ENCODE measurements at places on chromosomes 11 and 22. TPM values are rescaled to one million over a fixed set of nuclear protein-coding genes. Genes with fewer than 3 reads are reported as not detected.

The NCR3LG1 gene
- total RNA-seq: 4.2 TPM

The FOLR3 gene
- total RNA-seq: not detected

The MCAT gene
- 9.5 TPM for total RNA-seq

The CRYBB3 gene
- 1.8 TPM for total RNA-seq

The GLYATL1 gene
- not detected for total RNA-seq

The FJX1 gene
- 19.2 TPM for total RNA-seq

The HPX gene
- total RNA-seq: 0.54 TPM

The NAALADL1 gene
- total RNA-seq: 25.8 TPM

The TSKU gene
- 42.2 TPM for total RNA-seq

The ARHGAP8 gene
- total RNA-seq: 1.2 TPM

The ACR gene
- not detected for total RNA-seq

- H3K27me3 ChIP-seq: no peaks in the 10 kb centered on the region
- H3K4me3 ChIP-seq: no peak overlapping the region
- no peaks in the 10 kb centered on the region for H3K36me3 ChIP-seq
- H3K27ac ChIP-seq: no peak overlapping the region
- peaks cover 6% of the 10 kb centered on the region for H3K4me1 ChIP-seq
- DNase-seq: no peak
Observed at GRCh38 chr11:78156127-78156844, 16.9 kb upstream of the ALG8 start.

GRCh38 chr11:2685566-2686359 lies 14.0 kb downstream of the KCNQ1OT1 start:
- H3K27me3 ChIP-seq: no peaks in the 10 kb centered on the region
- H3K4me3 ChIP-seq: no peak overlapping the region
- DNase-seq: no peak
- H3K4me1 ChIP-seq: no peaks in the 10 kb centered on the region

DNA sequence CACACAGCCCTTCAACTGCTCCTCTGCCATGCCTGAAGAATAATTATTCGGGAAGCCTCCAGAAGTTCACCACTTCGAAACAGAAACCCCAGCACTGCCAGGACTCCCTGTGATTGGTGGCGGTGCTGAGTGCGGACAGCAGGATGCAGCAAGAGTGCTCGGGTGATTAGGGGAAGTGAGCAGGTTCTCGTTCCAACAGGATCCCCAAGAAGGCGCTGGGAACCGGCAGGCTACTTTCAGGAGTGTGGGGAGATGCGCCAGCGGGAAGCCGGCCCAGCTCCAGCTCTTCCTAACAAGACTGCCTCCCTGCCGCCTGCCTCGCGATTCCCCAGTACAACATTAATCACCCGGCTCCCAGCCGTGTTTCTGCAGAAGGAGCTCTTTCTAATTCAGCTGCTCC lies 630.2 kb downstream of the BRD1 start:
- H3K4me3 ChIP-seq: no peak overlapping the region
- DNase-seq: no peak
- H3K36me3 ChIP-seq: no peaks in the 10 kb centered on the region

DNA sequence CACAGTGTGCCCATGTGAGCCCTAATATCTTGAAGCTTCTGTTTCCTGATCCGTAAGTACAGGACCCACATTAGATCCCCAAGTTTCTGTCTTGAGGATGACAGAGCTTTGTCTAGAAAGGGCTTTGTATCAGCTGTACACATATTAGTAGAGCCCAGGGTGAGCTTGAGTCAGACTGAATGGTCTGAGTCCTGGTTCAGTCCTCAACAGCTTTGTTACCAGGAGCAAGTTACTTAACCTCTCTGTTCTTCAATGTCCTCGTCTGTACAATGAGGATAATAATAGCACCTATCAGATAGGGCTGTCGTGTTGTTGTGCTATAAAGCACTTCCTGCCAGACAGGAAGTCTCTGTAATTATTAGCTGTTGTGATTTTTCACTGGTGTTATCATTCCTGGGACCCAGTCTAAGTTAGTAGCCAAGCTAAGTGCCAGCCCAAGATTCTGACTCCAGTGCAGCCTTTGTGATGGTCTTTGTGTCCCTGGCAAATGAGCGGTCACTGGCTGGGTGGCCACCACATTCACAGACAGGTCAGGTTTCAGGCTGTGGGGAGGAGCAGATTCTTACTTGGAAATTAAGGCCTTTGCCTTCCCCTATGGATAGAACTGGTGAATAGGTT lies 6.8 kb downstream of the TOM1 start:
- H3K4me1 ChIP-seq: peaks cover 13% of the 10 kb centered on the region
- no peak overlapping the region for H3K27ac ChIP-seq
- no peak overlapping the region for H3K4me3 ChIP-seq
- H3K27me3 ChIP-seq: no peaks in the 10 kb centered on the region

GRCh38 chr11:78419327-78419726 lies 1.7 kb upstream of the GAB2 start:
- DNase-seq: no peak
- H3K4me3 ChIP-seq: peak overlapping the region; percentile 92
- no peaks in the 10 kb centered on the region for H3K27me3 ChIP-seq
- H3K36me3 ChIP-seq: no peaks in the 10 kb centered on the region

DNA sequence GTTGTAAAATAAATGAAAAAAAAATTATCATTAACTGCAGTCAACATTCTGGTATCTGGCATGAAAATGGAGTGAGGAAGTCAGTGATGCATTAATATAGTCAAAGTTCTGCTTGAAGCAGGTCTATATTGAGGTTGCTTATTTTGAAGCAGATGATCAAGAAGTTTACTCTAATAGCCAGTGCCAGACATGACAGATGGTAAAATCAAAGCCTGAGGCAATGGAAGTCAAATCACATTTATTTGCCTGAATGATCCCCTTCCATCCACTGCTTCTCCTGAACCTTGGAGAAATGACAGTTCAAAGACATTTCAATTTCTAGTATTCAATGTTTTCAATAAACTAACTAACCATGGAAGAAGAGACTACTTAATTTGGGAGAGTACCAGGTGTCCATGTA lies 430.0 kb downstream of the FAM181B start:
- H3K36me3 ChIP-seq: no peaks in the 10 kb centered on the region
- no peaks in the 10 kb centered on the region for H3K4me1 ChIP-seq
- no peaks in the 10 kb centered on the region for H3K27me3 ChIP-seq
- no peak overlapping the region for H3K27ac ChIP-seq
- no peak overlapping the region for H3K4me3 ChIP-seq

GRCh38 chr11:57116654-57117053 lies 65.1 kb upstream of the LRRC55 start:
- H3K36me3 ChIP-seq: no peaks in the 10 kb centered on the region
- H3K4me3 ChIP-seq: no peak overlapping the region
- H3K27me3 ChIP-seq: no peaks in the 10 kb centered on the region
- no peak for DNase-seq
- no peak overlapping the region for H3K27ac ChIP-seq

GRCh38 chr11:18321578-18321968 lies 367 bp downstream of the HPS5 start:
- DNase-seq: no peak
- H3K4me1 ChIP-seq: peaks cover 31% of the 10 kb centered on the region
- no peaks in the 10 kb centered on the region for H3K36me3 ChIP-seq

DNA sequence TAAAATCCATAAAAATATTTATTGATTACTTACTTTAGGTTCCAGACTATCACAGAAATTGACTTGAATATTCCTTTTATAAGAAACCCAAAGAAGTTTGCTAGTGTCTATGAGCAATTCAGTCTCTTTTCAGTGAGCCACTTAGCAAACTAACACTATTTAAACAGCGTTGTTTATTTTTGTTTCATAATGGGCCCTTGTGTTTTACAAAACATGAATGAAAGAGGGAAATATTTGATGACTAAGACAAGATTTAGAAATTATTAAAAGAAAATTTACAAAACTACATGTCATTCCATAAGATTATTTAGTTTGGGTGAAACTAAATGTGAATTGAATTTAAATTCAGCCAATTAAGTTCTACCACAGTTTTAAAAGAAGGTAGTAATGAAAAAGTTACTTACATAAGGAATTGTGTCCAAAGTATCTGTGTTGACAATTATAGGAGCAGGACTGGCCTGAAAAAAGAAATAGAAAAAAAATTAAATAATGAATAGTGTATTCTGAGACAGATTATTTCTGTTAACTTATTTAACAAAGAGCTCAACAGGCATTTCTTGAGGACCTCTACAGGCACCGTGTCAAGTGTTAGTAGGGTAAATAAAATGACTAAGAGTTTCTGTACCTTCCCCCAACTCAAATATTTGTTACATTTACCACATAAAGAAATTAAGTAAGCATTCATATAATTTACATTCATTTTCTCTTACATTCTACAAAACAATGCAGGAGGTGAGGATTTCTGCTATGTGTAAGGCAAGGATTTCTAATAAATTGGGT lies 964.9 kb upstream of the CCDC90B start:
- H3K27ac ChIP-seq: peak overlapping the region; percentile 42
- no peak for DNase-seq
- H3K27me3 ChIP-seq: no peaks in the 10 kb centered on the region
- no peak overlapping the region for H3K4me3 ChIP-seq

- no peaks in the 10 kb centered on the region for H3K36me3 ChIP-seq
- no peaks in the 10 kb centered on the region for H3K27me3 ChIP-seq
- DNase-seq: no peak
- H3K27ac ChIP-seq: no peak overlapping the region
Observed at GRCh38 chr11:66119348-66120133, 49.5 kb downstream of the PACS1 start.

DNA sequence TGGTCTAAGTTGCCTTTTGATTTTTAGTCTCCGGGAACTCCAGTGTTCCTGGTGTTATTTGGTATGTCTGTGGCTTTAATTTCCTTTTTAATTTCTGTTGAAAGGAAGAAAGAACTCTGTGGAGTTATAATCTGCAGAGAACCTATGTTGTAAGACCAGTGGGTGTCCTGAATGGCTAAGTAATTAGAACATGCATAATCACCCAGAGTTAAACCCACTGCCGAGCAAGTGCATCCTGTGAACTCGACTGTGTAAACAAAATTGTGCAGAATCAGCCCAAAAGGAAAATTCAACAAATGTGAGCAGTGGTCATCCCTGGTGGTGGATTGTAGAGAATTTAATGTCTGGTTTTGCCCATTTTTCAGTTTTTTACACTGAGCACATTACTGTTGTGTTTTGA lies 162.5 kb downstream of the COMMD9 start:
- no peaks in the 10 kb centered on the region for H3K27me3 ChIP-seq
- H3K27ac ChIP-seq: no peak overlapping the region
- no peak overlapping the region for H3K4me3 ChIP-seq
- H3K4me1 ChIP-seq: peaks cover 7% of the 10 kb centered on the region
- H3K36me3 ChIP-seq: no peaks in the 10 kb centered on the region
- no peak for DNase-seq

DNA sequence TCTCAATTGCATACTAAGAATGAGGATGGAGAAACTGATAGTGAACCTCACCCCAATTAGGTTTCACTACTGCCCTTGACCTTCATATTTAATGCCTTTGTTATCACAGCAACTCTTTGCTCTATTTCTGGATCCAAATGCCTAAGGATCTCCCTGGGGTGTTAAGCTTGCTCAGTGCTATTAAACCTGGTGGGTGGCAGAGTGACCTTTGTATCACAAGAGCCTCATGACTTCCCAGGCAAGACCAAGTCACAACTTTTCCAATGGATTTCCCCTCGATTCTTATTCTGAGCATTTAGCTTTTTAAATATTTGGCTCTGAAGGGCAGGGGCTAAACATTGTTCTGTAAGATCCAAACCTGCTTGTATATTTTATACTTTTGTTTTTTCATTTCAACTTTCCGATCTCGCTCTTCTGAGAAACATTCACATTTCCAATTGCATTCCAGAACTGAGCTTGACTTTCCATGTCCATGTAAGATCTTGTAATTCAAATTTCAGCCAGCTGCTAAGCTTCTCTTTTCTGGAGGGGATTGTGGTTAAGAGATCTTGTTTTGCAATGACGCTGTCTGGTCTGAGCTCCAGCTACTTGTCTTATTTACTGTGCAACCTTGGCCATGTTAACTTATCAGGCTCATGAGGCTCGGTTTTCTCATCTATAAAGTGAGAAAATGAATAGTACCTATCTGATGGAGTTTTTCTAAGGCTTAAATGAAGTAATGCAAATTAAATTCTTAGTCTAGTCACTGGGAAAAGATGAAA lies 6.4 kb upstream of the EHF start:
- no peaks in the 10 kb centered on the region for H3K27me3 ChIP-seq
- H3K4me3 ChIP-seq: no peak overlapping the region
- no peak overlapping the region for H3K27ac ChIP-seq
- no peak for DNase-seq
- H3K36me3 ChIP-seq: no peaks in the 10 kb centered on the region

DNA sequence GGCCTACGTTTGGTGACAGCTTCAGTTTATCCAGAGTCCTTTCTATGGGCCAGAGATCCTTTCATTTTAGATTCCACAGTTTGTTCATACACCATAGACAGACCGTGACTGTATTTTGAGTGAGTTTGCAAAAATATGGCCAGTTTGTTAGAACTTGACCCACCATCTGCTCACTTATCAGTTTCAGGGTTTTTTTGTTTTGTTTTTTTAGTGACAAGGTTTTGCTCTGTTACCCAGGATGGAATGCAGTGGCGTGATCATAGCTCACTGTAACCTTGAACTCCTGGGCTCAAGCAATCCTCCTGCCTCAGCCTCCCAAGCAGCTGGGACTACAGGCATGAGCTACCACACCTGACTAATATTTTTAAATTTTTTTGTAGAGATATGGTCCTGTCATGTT lies 9.1 kb upstream of the CKAP5 start:
- DNase-seq: no peak
- H3K4me3 ChIP-seq: no peak overlapping the region

DNA sequence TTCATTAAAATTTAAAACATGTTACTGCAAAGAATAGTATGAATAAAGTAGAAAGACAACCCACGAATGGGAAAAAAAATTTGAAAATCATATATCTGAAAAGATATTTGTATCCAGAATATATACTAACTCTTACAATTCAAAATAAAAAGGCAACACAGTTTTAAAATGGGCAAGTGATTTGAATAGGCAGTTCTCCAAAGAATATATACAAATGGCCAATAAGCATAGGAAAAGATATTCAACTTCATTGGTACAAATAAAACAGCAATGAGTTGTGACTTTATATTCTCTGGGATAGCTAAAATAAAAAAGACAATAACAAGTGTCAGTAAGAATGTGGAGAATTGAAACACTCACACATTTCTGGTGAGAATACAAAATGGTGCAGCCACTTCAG lies 41.6 kb upstream of the FAM181B start:
- H3K4me1 ChIP-seq: no peaks in the 10 kb centered on the region
- no peak for DNase-seq
- no peak overlapping the region for H3K4me3 ChIP-seq
- H3K36me3 ChIP-seq: no peaks in the 10 kb centered on the region
- H3K27me3 ChIP-seq: no peaks in the 10 kb centered on the region

- no peaks in the 10 kb centered on the region for H3K36me3 ChIP-seq
- no peak overlapping the region for H3K27ac ChIP-seq
- H3K4me3 ChIP-seq: peak overlapping the region; percentile 41
- no peak for DNase-seq
Observed at GRCh38 chr11:95241681-95242081, 10.7 kb upstream of the SESN3 start.

- no peaks in the 10 kb centered on the region for H3K27me3 ChIP-seq
- no peak overlapping the region for H3K4me3 ChIP-seq
- peaks cover 4% of the 10 kb centered on the region for H3K4me1 ChIP-seq
- DNase-seq: no peak
Observed at GRCh38 chr11:132131961-132132360, 761.5 kb downstream of the NTM start.

GRCh38 chr22:20234760-20235388 lies 33.2 kb downstream of the RTN4R start:
- no peak for DNase-seq
- H3K27ac ChIP-seq: no peak overlapping the region

All from thoracic aorta (tissue), 2 donors.